T-cell (primary cell): ENCODE measurements at places on chromosomes 3 and 15. TPM values are rescaled to one million over a fixed set of nuclear protein-coding genes. Genes with fewer than 3 reads are reported as not detected.

GRCh38 chr3:46845860-46846623 lies 17.2 kb downstream of the MYL3 start:
- DNase-seq, result peak; percentile 83

GRCh38 chr3:126205717-126206655 lies 25.6 kb upstream of the ALDH1L1 start:
- DNase-seq, result no peak

- peak; percentile 66 for DNase-seq
Observed at GRCh38 chr3:108125550-108126071, 34.8 kb upstream of the CD47 start.

The PLSCR2 gene
- not detected for total RNA-seq

GRCh38 chr15:35136321-35137189 lies 51.5 kb upstream of the NANOGP8 start:
- no peak for DNase-seq

The GOLGA6L7 gene
- not detected for total RNA-seq

The SMCO1 gene
- not detected for total RNA-seq

DNA sequence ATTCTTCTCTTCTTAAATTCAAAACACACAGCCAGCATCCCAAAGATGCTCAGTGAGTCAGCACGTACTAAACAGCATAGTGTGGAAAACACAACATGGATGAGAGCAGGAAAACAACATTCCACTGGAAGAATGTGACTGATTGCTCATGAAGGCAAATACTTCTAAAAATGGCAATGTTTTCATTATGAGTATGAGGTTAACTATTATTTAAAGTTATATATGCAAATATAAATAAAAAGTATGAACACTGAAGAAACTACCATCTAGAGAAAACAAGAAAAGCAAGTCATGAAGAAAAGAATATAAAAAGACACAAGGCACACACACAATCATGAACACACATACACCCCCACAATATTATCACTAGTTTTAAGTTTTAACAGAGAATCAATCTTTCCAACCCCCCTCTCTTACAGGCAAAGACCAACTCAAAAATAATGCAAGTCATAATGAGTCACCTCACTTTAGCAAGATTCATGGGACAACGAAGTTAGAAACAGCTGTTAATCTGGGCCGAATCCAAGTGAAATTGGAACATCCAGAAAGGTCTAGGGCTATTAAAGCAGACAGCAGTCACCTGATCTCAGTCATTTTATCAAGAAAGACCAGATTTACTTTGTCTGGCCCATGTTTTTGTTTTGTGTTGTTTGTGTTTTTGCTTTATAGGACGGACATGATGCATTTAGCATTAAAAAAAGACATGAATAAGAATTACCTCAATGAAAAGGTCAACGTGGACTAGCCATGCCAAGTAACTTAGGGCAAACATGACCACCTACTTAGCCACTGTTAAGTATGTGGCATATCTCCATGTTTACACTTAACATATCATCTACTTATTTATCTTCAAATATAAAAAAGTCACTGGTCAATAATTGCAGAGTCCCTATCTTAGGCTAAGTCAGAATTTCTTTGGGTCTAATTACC lies 18.1 kb downstream of the GBE1 start:
- DNase-seq, result no peak
